ENCODE measurements at places on chromosomes 13 and 19.

DNA sequence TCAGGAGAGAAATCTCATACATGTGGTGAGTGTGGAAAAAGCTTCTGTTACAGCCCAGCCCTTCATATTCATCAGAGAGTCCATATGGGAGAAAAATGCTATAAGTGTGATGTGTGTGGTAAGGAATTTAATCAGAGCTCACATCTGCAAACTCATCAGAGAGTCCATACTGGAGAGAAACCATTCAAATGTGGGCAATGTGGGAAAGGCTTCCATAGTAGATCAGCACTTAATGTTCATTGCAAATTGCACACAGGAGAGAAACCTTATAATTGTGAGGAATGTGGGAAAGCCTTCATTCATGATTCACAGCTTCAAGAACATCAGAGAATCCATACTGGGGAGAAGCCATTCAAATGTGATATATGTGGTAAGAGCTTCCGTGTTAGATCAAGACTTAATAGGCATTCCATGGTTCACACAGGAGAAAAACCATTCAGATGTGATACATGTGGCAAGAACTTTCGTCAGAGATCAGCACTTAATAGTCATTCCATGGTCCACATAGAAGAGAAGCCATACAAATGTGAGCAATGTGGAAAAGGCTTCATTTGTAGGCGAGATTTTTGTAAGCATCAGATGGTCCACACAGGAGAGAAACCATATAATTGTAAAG lies 15.2 kb downstream of the ZNF221 start:
- DNase-seq = no peak

GRCh38 chr19:19371059-19371458 lies 34.4 kb upstream of the GATAD2A start:
- DNase-seq = no peak

GRCh38 chr13:32415019-32415418 lies 12.9 kb downstream of the N4BP2L1 start:
- no peak for DNase-seq

DNA sequence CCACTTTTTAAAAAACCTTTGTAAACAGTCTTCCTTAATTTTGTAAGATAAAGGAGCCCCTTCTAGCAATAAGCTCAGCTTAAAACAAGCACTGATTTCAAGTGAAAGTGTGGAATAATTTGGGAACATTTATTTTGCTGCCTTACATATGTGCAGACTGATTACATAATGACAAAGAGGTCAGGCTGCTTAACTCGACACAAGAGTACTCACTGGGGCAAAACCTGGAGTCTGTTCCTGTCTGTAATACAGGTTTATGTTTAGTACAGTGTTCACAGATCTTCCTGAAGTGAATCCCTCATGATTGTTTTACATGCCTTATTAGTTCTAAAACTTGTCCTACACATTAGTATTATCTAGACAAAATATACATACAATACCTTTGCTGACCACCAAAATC lies 609.8 kb downstream of the LMO7 start:
- no peak for DNase-seq

GRCh38 chr19:5293612-5294378 lies 46.8 kb downstream of the PTPRS start:
- peak; percentile 46 for DNase-seq

DNA sequence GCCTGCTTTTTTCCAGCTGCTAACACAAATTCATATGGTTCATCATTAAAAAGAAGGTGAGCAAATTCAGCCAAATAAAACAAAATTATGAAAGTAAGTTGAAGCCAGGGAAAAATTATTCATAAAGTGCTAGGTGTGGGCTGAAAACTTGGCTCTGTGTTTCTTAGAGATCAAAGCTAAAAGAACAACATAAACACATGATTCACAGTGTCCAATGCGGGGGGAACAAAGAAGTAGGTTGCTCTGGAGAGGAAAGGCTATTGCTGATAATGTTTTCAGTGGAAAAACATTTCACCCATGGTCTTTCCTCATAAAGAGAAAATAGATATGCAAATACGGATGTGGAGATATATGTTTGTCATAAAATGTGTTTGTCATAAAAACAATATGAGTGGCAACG lies 1691.5 kb upstream of the SLC10A2 start:
- DNase-seq = no peak

GRCh38 chr19:44875666-44876451 lies 15.2 kb upstream of the TOMM40 start:
- no peak for DNase-seq

- no peak for DNase-seq
These were observed 66.4 kb downstream of the ZNF730 start for GRCh38 chr19:23183251-23183650.

All from AG09319 (cell line).